ENCODE measurements at places on chromosomes 13 and 19.

DNA sequence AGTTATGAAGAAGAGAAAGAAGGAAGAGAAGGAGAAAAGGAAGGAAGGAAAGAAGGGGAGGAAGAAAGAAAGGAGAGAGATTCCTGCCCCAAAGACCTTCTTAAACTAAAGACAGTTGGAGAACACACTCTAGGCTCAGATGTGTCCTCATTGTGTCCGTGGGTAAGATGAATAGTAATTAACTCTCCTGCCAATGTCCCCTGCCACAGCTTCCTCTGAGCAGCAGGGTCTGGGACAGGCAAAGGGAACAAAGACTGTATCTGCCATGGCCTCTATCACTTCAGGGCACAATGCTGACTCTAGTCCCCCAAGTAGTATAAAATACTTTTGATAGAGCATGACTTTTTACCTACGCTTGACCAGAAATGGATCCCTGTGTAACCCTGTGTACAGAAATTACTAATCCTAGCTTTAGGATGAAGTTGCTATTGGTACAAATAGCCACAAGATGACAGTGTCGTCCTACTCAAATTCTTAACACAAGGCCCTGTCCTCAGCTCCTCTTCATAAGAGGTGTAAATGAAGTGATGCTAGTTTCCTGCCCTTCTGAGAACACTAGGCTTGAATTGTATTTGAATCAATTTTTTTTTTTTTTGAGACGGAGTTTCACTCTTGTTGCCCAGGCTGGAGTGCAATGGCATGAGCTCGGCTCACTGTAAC, 186.2 kb upstream of the GPR12 start:
- DNase-seq: no peak

DNA sequence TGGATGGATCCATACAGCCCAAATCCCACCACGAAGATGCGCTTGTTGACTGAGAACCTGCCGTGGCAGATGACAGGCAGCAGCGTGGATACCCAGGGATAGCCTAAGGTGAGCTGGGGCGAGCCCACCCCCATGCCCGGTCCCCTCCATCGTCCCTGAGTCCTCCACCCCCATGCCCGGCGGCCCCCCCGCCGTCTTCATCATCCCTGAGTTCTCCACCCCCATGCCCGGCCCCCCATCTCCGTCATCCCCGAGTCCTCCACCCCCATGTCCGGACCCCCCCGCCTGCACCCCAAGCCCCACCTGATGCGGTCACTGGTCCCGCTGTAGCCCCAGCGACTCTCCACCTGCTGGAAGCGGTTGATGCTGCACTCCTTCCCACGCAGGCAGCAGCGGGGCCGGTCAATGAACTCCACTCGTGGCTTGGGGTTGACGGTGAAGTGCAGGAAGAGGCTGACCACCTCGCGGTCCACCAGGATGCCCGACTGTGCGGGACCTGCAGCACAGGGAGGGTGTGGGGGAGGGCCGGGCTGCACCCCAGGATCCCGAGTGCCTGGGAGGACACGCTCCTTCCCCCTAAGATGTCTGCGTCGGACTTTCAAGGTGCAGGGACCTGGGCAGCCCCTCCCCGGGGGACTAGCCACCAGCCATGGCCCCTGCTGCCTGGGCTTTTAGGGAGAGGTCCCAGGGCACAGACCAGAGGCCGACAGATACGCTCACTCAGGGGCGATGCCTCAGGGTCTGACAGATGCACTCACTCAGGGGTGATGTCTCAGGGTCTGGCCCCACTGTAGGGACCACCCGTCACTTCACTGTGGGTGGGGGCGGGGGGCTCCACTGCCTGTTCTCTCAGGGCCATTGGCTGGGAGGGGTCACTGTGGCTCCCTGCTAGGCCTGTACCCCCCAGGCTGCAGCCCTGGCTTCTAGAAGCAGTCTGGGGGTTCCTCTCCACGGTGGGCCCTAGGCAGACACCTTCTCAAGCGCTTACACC, 28.0 kb downstream of the BTBD2 start:
- DNase-seq: no peak

DNA sequence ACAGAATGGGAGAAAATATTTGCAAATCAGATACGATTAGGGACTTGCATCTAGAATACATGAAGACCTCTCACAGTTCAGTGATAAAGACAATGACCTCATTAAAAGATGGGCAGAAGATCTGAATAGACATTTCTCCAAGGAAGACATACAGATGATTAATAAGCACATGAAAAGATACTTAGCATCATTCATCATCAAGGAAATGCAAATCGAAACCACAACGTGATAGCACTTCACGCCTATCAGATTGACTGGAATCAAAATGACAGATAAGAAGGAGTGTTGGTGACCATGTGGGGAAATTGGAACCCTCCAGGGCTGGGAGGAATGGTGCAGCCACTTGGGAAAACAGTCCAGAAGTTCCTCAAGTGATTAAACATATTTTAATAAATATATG, 25.8 kb downstream of the CFAP97D2 start:
- DNase-seq: no peak

DNA sequence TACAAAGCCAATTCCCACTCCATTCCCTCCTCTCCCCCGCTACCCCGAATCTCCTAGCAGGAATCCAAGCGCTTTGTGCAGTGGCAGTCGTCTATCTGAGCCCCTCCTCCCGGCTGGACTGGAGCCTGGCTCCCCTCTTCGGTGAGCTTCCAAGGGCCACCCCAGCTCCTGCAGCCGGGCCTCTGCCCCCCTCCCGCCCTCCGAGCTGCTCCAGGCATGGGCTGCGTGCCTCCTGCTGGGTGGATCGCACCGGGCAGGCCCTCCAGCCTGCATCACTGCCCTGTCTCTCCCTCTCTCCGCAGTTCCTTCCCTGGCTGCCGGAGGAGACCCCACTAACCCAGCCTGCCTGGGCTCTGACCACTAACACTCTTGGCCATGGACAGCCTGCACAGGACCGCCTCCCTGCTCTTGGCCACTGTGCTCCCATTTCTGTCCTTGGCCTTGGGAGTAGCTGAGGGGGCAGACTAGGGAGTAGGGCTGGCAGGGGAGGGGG, 12.9 kb upstream of the LENG8 start:
- DNase-seq: no peak
